NCI-H1930 (cell line): ENCODE measurements at places on chromosomes 2 and 18.

DNA sequence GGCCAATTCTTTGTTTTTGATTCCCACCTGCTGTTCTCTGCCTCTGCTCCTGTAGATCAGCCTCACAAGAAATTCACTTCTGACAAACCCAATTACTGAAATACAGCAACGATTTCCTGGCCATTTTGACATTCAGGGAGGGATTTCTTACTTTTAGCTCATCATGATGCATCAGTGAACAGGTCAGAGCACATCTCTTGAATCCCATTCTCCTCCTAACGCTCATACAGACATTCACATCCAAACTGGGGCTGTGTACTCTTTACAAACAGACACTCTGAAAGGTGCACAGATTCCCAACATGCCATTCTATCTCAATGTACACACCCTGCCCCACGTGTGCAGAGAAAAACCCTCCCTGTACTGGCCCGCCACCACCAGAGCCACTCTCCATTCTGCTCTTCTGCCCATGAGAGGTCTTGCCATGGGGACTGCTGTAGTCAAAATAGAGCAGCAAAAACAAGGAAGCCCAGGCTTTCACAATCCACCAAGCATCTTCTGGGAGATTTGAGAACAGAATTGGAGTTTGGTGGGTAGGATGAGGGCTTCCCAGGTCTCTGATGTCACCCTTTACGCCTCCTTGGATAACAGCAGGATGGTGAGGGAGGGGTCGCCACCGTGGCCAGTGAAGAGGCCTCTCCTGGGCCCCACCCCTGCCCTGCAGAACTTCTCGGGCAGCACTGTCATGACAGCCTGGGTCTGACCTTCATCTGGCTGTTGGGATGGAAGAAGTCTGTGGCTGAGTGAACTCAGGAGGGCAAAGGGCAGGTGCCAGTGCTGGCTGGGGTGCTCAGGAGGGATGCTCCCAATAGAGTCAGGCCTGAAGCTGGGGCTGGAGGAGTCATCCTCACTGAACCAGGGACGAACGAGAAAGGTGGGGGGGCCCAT is 41.9 kb upstream of the ZFP36L2 start:
- DNase-seq = no peak

- no peak for DNase-seq
Measured at GRCh38 chr2:59425247-59425646, 1128.2 kb downstream of the BCL11A start.

DNA sequence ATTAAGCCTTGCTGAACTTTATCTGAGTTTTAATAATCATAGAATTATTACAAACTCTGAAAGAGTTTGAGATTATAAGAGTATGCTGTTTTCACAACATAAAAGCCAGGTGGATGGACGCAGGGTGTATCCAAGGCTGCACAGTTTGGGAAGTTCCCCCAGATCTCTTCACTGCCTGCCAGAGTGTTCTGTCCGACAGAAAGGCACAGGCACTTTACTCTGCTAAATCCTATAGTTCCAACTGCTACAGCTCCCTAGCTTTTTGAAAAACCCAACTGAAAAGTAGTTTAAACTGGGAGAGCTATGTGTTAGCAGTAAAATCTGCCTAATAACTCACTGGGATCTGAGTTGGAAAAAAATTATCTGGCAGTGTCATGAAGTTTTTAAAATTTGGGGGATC is 38.0 kb downstream of the MFSD6 start:
- DNase-seq = no peak

GRCh38 chr2:159200498-159200897 is 86.0 kb downstream of the WDSUB1 start:
- no peak for DNase-seq

GRCh38 chr18:4453874-4454536 is 1.1 kb downstream of the DLGAP1 start:
- DNase-seq = no peak

DNA sequence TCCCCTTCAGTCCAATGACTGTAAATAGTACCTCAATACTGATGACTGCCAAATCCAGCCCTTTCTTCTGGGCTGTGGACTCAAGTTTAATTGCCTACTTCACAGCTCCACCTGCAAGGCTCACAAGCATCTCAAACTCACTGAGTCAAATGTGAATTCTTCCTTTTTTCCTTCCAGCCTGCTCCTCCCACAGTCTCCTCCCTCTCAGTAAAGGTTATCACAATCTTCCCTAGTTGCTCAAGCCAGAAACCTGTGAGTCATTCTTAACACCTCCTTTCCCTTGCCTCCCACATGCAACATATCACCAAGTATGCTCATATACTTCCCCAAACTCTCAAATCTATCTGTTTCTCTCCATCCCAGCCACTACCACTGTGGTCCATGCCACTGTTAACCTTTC is 3.7 kb upstream of the MFSD6 start:
- no peak for DNase-seq

GRCh38 chr2:15939556-15939853 is 845 bp upstream of the MYCN start:
- no peak for DNase-seq

GRCh38 chr2:26978061-26978596 is 7.7 kb downstream of the MAPRE3 start:
- no peak for DNase-seq

DNA sequence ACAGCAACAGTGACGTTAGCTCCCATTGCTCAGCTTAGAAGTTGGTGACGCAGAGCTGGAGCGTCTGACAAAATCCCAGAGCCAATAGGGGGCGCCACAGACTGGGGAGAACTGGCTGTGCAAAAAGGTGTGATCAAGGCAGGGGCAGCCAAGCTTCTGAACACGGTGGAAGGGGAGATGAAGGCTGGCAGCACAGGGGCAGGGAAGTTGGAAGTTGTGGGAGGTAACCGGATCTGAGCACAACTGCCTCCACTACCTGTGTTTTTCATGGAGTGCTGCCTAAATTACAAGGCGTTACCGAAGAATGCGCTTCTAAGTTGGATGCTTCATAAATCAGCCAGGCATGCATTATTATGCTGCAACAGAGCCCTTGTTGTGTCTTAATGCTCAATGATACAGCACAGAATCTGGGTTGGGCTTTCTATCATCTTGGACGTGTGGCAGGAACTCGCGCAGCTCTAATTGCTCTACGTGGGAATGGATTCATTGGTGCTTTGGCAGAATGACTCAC is 370.0 kb downstream of the SLC4A3 start:
- peak; percentile 30 for DNase-seq

DNA sequence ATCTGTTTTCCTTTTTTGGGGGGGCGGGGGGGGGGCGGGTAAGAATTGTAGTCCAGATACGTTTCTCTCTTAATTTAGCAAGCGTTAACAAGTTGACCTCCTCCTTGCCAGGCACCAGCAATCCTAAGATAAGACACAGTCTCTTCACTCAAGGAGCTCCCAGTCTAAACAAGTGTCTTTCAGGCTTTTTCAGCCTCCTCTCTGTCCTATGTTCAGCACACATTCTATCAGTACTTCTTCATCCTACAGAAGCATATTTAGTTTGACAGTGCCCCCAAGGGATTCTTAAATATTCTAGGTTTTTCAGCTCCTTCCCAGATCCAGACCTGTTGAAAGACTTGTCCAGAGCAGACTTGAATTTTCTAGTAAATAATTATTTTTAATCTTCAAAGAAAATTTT is 2.7 kb downstream of the PPP1CB start:
- DNase-seq = no peak

DNA sequence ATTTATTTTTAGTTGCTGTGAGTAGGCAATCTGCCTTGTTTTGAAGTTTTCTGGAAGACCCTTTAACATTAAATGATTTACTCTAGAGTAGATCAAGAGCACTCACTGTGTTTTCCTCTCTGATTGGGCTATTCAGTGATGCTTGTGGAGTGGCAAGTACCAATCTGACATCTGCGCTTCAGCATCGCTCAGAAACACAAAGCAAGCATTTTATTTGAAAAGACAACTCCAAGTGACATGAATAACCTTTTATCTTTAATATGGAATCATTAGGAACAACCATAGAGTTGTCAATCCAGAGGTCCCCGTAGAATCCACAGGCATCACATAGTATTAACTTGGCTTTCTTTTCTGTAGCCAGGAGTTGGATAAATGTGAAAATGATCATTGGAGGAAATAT is 114.7 kb downstream of the CPS1 start:
- no peak for DNase-seq

DNA sequence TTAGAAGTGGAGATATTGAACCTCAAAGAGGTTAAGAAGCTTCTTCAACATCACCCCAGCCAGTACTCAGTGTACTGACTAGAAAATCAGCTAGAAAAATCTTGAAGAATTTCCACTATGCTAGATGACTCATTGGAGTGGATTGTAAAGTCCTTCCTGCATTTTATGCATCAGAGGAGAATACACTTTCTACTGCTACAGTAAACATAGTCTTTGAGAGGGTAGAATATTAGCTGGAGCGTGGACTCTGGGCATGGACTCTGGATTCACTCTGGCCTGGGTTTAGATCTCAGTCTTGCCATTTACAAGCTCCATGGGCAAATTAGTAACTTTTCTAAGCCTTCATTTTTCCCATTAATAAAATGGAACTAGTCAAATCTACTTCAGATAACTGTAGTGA is 215.9 kb downstream of the IRS1 start:
- DNase-seq = no peak

DNA sequence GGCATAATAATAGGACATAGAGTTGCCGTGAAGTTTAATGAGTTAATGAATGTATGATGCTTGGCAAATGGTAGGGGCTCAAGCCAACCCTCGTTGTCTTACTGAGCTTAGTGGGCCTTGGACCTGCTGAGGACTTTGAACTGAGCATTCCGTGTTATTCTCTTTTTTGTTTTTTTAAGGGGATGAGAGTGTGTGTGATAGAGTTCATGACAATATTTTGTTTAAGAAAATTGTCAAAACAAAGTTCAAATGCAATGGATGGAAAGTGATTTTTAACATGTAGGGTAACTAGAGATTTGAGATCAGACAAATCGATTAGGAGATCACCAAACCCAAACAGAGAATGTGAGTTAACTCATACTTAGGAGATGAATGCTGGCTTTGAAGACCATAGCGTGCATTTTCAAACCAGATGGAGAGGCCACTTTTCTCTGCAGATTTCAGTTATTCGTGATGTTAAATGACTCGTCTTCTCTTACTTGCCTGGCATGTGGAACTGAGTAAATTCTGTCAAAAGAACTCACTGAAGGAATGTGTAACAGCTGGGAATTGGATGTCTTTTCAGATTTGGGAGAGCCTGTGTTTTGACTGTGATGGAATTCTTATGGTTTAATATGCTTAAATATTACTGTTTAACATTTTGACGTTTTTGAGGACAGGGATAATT is 88.7 kb downstream of the NEDD4L start:
- DNase-seq = no peak

DNA sequence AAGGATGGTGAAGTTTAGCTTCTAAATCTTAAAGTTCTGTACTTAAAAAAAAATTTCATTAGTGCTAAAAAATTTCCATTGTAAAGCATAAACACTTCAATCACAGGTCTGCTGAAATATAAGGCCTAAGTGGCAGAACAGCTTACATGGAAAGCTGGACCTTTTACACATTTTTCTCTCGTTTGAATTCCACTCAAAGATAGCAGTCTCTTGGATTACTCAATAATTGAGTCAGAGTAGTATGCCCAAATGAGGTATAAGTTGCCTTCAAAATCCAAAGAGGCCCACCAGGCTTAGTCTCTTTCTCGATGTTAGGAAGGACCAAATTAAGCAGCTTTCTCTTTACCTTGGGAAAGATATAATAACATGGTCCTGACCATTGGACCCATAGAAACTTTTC is 220.4 kb upstream of the CWC22 start:
- no peak for DNase-seq

- DNase-seq = no peak
Measured at GRCh38 chr2:190575263-190575662, 40.7 kb upstream of the NEMP2 start.

DNA sequence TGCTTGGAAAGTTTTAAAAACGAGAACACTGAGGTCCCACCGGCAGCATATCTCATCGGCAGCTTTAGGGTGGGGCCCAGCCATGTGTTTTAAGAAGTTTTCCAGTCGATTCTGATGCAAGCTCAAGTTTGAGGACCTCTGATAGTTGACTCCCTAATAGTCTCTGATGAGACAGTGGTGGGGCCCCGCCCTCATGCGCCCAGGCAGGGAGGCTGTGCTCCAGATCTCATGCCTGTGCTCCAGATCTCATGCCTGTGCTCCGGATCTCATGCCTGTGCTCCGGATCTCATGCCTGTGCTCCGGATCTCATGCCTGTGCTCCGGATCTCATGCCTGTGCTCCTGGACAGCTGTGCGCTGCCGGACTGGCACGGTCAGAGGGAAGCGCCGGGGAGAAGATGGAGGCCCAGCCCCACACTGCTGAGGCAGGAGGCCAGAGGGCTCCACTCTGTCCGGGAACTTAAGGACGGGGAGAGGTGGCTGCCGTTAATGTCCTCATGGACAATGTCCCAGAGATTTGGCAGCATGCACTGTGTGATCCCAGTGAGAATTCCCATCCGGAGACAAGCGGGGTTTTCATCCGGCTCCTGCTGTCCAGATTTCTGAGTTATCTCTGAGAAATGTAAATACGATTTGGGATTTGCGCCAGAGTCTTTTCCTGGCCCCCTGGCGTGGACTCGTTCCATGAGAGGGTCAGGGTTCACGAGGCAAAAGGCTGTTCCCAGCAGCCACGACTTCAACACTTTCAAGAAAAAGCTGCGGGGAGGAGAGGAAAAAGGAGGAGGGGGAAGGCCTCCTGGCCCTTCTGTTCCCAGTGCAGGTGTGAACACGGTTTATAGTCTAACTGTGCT is 9.4 kb upstream of the COLEC11 start:
- no peak for DNase-seq

DNA sequence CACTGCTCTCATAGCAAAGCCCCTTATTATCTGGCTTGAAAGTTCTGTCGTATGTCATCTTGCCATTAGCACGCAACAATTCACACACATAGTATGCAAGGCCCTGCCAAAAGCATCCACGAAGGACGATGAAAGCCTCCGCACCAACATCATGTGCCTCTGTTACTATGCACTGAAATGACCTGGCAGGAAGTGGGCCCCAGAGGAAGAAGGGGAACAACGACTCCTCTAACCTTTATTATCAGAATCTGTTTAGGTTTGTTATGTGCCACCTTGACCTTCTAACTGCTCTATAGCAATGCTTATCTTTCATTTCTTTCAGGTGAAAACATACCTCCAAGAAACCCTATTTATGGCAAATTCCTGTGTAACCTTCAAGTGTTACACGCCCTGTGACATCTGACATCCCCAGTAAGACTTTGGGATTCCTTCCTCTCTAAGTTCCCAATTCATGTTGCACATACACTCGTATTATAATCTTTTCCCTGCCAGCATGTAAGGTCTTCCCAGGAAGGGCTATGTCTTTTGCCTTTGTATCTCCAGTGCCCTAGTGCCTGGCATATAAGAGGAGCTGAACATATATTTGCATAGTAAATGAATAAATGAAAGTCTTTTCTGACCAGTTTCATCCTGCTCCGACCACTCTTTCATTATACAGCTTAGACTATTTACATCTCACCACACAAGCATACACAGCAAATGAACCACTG is 7.0 kb upstream of the NDUFV2 start:
- DNase-seq = no peak

DNA sequence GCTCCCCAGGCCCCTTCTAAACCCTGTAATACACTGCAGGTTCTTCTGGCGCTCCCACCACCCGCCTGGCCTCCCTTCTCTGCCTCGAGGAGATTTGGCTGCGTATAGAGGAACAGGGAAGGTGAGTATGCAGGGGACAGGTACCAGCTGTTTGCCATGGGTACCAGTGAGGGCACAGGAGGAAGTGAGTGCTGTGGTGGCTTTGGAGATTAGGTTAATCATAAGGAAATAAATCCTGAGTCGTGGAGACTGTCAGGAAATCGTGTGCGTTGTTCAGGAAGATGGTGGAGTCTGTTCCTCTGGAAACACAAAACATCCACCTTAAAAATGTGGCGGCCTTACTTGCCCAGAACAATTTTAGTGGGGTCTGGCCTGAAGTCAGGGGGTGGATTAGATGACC is 230.4 kb downstream of the FAM210A start:
- no peak for DNase-seq
